Mesothelial cell of epicardium (in vitro differentiated cells): ENCODE measurements at places on chromosomes 12 and 14. TPM values are rescaled to one million over a fixed set of nuclear protein-coding genes. Genes with fewer than 3 reads are reported as not detected.

Gene GSG1
- not detected in 3 replicates for total RNA-seq

Gene AKAP5
- 2.0 to 2.1 TPM (median 2.1 TPM) in 3 replicates for total RNA-seq

DNA sequence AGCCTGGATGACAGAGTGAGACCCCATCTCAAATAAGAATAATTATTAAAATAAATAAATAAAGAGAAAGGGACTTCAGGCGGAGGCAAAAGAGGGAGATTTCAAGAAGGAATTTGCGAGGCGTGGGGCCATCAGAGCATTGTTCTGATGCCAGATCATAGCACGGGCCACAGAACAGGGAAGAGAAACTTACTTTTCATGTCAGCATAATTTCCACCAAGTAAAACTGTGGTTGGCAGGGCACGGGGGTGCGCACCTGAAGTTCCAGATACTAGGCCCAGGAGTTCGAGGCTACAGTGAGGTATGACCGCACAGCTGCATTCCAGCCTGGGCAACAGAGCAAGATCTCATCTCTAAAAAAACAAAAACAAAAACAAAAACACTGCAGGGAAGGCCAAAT lies 11.0 kb upstream of the PLBD1 start:
- no peaks in the 10 kb centered on the region for H3K27me3 ChIP-seq
- peaks cover 9% of the 10 kb centered on the region for H3K4me1 ChIP-seq
- peaks cover 4% of the 10 kb centered on the region for H3K36me3 ChIP-seq
- no peak for DNase-seq
- no peak overlapping the region for H3K27ac ChIP-seq

DNA sequence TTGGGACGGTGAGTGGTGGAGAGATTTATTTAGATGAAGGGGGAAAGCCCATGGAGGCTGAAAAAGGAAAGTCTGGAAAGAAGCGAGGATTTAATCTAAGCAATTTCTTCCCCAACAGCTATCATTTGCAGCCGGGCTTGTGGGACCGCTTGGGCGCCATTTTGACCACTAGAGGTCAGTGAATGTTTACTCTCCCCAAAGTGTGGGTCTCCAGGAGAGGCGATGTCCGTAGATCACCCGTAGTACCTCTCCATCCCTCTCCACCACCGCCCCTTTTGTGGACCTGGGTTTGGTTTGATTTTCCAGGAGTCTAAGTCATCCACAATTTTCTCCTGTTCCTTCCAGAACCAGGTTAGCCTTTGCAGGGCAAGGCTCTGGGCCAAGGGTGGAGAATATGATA lies 91.2 kb upstream of the PARP11 start:
- H3K4me3 ChIP-seq = no peak overlapping the region
- DNase-seq = no peak
- no peaks in the 10 kb centered on the region for H3K27me3 ChIP-seq
- H3K36me3 ChIP-seq = no peaks in the 10 kb centered on the region

GRCh38 chr14:90632451-90632850 lies 183.8 kb downstream of the TTC7B start:
- H3K4me3 ChIP-seq = no peak overlapping the region
- H3K27me3 ChIP-seq = no peaks in the 10 kb centered on the region
- H3K4me1 ChIP-seq = peaks cover 36% of the 10 kb centered on the region
- H3K36me3 ChIP-seq = peaks cover 18% of the 10 kb centered on the region

- no peak overlapping the region for H3K27ac ChIP-seq
- H3K27me3 ChIP-seq = no peaks in the 10 kb centered on the region
- H3K36me3 ChIP-seq = no peaks in the 10 kb centered on the region
- H3K4me1 ChIP-seq = peaks cover 39% of the 10 kb centered on the region
Observed at GRCh38 chr12:39127401-39127800, 222.0 kb upstream of the CPNE8 start.

DNA sequence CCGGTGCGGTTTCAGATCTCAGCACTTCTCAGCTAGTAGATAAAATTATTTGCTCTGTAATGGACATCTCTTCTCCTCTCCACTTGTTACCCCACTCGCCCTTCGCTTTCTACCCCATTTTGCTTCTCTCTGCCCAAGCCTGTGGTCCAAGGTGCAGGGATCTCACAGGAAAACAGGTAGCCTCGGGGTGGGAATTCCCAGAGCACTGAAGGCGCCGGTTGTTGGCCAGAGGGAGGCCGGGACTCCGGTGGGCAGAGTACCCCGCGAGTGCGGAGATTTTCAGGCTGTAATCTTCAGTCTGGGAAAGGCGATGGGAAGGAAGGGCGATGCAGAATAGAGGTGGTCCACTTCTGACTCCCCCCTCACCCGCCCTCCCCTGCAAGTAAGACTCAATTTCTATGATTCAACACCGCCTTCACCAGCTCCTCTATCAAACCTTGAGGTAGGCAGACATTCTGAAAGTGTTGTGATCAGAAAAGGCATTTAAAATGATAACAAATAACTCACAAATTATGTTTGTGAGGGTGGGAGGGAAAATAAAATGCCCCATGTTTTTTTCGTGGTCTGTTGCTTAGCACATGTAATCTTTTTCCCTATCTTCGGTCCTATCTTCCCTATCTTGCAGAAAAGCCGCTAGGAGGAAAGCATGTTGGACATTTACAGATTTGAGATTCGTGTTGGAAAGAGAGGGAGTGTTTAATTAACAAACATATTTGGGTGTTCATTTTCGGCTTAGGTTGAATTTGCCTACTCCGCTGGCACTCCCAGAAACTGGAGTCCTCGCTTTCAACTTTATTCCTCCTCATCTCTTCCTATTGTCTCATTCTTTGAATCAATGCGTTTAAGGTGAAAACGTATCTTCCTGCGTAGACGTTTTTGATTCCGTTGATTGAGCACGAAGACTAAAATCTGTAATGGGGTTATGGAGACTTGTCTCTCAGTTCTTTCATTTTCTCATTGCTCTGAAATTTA lies 8.5 kb downstream of the FOXG1 start:
- H3K4me1 ChIP-seq = peaks cover 4% of the 10 kb centered on the region
- H3K27me3 ChIP-seq = peaks cover 99% of the 10 kb centered on the region
- H3K4me3 ChIP-seq = no peak overlapping the region
- H3K27ac ChIP-seq = no peak overlapping the region
